SJCRH30 (cell line): ENCODE measurements at places on chromosomes 1 and 21. TPM values are rescaled to one million over a fixed set of nuclear protein-coding genes. Genes with fewer than 3 reads are reported as not detected.

DNA sequence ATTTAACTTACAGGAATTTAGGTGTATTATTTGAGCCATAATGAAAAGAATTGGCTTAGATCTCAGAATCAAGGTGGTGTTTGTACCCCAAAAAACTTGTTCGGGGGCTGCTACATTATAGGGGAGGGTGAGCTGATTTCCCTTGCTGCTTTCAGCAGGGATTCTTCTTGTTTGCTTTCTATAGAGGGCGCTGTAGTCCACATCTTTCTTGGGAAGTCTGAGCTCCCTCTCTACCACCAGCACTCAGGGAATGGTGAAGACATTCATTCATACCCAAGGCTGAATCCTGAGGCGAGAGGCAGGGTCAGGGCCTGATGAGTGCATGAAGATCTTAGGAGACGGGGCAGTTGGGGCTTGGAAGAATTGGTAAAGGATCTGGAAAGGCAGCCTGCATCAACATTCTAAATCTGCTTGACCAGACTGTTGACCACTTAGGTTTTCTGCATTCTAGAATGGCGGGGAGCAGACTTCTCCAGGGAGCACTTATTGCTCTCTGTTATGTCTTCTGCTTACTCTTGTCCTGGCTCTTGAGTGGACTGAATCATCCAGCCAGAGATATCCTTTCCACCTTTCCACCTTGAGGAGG, 18.9 kb downstream of the SPATA46 start:
- peak; percentile 64 for DNase-seq
- no peaks in the 10 kb centered on the region for H3K27me3 ChIP-seq
- H3K4me1 ChIP-seq, result no peaks in the 10 kb centered on the region
- H3K36me3 ChIP-seq, result no peaks in the 10 kb centered on the region

HMCN1 gene
- total RNA-seq, result 31.0 and 37.6 TPM in 2 replicates

TNFSF18 gene
- not detected in 2 replicates for total RNA-seq

PLA2G2A gene
- total RNA-seq, result not detected in 2 replicates

RAB25 gene
- not detected in 2 replicates for total RNA-seq
